Progenitor cell of endocrine pancreas (in vitro differentiated cells): ENCODE measurements at places on chromosomes 6 and 20. TPM values are rescaled to one million over a fixed set of nuclear protein-coding genes. Genes with fewer than 3 reads are reported as not detected.

Gene ARHGAP18
- total RNA-seq = 24.9 and 26.9 TPM in 2 replicates

Gene TINAG
- total RNA-seq = not detected in 2 replicates

Gene GFRAL
- total RNA-seq = not detected in 2 replicates

Gene TSBP1
- total RNA-seq = not detected in 2 replicates

Gene FAM83C
- not detected in 2 replicates for total RNA-seq

Gene AKAP12
- total RNA-seq = 10.6 and 19.3 TPM in 2 replicates

Gene PTK6
- total RNA-seq = 0.29 and 0.31 TPM in 2 replicates

GRCh38 chr20:46093531-46093930 is 3.8 kb upstream of the NCOA5 start:
- DNase-seq = no peak

- DNase-seq = no peak
These were observed 17.8 kb downstream of the B4GALT5 start for GRCh38 chr20:49695830-49696229.

DNA sequence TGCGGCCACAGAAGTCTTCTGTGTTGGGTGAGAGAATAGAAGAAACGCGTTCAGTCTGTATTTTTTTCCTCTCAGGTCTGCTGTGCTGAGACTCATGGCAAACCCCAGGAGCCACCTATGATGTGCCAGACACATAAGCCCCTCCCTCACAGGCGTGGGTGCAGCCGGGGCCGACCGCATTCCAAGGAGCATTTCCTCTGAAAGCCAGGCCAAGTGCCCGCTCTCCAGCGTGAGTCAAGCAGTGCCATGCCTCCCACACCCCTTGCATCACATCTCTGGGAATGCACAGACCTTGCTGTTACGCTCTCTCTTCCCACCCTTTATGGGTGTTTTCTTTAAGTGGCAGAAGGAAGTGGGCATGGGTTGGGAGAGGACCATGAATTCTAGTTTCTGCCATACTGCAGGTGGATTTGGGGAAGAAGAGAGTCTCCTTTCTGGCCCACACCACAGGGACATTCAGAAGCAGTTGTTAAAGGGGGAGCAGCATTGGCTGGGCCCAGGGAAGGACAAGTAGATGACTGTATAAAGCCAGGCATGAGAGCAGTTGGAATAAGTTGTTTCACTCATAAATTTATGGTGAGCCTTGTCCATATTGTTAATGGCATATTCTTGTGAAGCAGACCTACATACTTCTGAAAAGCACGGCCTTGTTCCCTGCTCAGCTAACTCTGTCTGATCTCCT is 37.1 kb upstream of the TFAP2A start:
- DNase-seq = no peak

DNA sequence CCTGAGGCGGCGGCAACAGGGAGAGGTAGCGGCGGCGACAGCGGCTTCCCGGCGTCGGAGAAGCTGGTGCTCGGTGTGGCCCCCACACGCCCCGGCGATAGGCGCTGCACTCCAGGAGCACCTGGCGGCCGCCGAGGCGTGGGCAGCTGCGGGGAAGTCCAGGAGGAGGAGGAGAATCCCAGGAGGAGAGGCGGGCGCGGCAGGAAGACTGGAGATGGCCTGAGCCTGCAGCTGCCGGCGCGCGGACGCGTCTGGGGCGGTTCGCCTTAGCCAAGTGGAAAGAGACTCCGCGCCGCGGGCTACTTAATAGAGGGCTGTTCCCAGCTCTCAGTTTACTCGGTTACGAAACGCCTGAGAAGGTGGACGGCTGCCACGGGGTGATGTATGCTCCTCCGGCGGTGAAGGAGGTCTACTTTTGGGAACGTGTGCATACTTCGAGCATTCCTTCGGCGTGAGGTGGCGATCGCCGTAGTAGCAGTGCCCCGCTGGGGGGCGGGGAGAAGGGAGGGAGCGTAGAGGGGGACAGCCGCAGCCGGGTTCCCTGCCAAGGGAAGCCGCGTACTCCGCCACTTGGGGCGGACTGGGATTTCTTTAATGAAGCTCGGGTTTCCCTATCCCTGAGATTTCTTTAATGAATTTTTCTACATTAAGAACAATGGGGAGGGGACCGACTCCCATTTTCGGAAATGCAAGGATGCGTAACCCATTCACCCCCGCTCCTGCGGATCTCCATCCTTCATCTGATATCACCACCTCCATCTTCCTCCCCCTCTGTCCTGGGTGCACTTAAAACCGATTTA is at the start of gene COL12A1:
COL12A1 (minus strand) TSS at position 278 of the 800 bp plus-strand sequence. CDS start 3,261 bp downstream, outside the sequence.
- DNase-seq = peak; percentile 35

DNA sequence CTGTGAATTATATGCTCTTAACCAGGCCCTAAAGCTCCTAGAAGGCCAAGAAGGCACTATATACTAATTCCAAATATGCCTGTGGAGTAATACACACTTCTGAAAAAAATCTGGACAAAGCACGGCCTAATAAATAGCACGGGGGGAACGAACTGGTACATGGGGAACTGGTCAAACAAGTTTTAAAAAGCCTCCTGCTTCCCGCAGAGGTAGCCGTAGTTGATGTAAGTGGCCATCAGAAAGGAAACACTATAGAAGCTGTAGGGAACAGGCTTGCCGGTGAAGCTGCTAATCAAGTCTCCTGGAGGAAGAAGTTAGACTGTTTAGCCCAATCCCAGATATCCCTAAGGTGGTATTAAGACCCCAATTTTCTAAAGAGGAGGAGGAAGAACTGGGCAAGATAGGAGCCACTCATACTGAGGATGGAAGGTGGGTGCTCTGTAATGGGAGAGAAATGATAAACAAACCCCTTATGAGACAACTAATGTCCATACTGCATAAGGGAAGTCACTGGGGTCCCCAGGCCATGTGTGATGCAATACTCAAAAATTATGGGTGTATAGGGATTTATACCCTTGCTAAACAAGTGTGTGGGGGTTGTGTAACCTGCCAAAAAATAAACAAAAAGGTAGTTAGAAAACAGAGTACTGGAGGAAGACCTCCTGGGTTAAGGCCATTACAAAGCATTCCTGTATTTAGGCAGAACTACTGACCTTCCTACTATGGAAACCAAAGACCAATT is 27.1 kb upstream of the ZNF318 start:
- no peak for DNase-seq

DNA sequence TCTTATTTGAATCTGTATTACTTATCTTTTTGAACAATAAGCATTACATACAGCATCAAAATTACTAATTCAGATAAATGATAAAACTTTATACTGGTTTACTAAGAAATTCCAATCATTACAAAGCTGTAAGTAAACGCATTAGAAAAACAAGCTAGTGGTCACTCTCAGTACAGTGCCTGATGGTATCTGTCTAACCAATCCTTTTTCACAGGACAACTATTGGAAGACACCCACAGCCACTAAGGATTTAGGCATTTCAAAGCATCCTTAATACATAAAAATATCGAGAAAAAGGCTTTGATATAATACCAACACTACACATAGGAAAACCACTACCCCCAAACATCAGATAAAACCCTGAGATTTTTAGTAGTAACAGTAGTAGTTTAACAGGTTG is 2.6 kb downstream of the CD164 start:
- no peak for DNase-seq

DNA sequence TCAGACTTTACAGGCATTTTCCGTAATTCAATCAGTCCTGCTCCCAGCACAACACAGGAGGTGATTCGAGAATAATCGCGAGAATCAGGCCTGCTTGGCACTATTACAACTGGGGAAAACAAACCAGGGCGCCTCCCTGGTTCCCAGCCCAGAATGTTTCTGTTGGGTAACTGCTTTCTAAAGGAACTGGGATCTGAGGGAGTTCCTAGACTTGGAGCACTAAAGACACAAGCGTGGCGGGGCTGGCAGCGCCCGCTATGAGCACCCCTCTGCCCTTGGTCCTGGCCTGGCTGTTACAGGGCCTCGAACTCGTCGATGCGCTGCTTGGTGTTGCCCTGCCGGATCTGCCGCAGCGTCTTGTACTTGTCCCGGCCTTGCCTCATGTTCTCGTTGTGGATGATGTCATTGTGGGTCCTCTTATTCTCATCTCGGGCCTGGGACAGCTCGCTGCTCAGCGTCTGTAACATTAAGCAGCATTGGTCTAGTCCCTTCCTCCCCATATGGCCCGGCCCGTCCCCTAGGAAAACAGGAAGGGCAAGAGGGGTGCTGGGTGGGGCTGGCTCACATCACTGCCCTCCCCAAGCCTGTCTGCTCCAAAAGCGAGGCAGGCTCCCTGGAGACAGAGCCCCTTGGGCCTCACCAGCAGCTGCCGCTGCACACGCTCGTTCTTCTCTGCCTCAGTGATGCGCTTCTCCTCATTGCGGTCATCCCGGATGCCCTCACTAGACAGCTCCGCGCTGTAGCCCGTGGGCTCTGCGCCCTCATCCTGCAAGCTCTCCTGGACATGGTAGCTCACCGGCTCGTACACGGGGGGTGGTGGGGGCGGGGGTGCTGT is 52.3 kb downstream of the EZR start:
- DNase-seq = no peak

DNA sequence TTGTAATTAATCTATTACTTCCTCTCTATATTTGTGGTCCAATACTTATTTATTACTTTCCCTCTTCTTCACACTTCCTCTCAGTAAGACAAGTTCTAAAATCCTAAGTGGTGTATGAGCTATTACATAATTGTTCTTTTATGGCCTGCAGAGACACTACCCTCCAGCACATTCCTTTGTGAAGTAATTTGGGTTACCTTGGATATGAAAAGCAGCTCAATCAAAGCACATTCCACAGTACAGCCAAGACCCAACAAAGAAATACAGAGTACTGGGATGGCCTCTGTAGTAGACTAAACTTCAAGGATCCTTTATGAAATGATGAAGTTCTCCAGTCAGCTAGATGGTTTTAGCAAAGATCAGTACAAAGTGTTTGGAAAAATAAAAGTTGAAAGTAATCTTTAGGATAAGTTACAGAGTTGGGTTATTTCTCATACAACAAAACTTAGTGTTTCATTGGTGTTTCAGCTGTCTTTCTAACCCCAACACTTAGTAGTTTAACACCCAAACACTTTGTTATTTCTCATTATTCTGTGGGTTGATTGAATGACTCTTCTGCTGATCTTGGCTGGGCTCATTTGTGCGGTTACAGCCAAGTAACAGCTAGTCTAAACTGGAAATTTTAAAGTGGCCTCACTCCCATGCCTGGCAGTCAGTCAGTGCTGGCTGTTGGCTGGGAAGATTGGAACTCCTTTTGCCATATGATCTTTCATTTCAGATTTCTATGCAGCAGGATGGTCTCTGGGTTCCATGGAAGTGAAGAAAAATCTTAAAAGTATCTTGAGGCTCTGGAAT is 161.5 kb upstream of the POU3F2 start:
- no peak for DNase-seq

GRCh38 chr20:8175741-8176675 is 43.9 kb downstream of the PLCB1 start:
- no peak for DNase-seq

DNA sequence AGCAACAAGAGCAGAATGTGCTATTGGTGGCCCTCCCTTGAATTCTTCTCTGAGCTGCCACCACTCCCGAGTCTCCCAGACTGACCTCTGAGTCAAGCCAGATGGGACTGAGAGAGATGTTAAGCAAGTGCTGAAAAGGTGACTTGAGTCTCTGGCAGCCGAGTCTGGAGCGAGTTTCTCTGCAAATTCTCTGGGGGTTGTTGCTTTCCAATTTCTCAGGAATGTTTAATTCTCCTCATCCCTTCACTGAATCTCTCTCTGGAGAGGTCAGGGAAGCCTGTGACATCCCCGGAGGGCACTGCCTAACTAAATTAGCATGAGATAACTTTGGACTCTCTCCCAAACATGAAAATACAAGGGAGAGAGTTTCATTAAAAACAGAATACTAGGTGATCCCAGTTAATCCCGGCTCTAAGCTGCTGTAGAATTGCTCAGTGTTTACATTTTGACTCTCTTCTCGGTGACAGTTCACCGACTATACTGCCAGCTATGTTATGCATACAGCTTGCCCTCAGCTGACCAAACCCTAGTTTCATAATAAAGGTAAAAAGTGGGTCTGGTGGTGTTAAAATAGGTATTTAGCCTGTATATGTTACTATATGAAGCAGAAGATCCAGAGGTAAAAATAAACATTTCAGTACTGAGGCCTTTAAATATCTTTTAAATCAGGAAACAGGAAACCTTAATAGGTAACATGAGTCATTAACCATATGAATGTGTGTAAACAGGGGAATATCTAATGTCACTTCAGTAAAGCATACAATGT is 157.9 kb downstream of the FOXC1 start:
- no peak for DNase-seq

- no peak for DNase-seq
These were observed 59.8 kb downstream of the LAMP5 start for GRCh38 chr20:9574181-9574580.

DNA sequence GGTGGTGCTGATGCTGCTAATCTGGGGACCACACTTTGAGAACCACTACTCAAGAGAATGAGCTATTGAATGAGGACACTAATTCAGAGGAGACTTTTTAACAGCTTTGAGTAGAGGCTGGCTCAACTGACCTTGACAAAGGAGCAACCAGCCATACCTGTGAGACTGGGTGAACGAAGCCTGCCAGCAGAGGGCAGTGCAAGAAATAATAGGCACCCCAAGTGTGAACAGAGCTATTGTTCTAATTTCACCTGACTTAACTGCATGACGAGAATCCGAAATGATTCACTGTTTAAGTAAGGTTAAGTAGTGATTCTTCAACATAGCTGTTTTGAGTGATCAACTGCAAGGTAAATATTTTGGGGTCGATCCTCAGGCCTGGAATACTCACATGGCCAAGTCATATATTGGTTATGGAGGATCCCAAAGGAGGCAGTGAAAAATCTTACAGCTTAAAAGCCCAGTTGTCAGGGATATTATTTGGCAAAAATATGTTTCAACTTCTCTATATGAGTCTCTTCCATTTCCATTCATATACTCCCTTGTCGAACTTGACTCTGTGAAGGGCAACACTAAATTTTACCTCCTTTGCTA is 550.5 kb upstream of the MARCKS start:
- peak; percentile 54 for DNase-seq

GRCh38 chr6:46925563-46926253 is 4.0 kb upstream of the ADGRF5 start:
- DNase-seq = no peak

DNA sequence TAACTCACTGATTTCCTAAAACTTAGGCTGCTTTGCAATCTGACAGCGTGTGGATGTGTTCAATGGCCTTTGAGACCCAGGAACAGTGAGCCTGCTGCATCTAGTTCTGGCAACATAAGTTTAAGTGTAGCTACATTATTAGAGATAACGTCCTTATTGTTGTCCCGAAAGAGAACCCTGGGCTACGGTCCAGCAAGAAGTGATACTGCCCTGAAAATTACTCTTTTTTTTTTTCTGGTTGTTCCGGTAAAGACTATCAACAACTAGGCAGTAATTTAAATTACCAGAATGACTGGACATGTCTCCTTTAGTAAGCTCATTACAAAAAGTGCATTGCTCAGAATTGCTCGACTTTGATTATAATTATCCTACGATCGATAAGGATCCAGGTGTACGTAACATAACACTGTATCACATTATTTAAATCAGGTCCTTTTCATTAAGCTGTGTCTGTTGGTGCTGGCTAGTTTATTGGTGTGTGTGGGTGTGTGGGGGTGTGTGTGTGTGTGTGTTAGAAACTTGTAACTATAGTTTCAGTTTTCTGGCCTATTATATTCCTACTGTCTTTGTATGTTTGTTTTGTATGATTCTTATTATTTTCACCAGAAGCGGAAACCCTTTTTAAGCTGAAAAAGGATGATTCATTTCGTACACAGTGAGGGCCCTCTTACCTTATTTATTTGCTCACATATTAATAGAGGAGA is 3.0 kb downstream of the TSHZ2 start:
- DNase-seq = no peak
